Stimulated activated CD8-positive, alpha-beta memory T cell treated with anti-CD3 and anti-CD28 coated beads, Interleukin-15, amount 100 ng/mL, for 24 hours (primary cell): ENCODE measurements at places on chromosomes 3 and 15.

- DNase-seq = no peak
Measured at GRCh38 chr3:8565376-8565775, 63.8 kb downstream of the LMCD1 start.

- DNase-seq = no peak
Measured at GRCh38 chr3:184619787-184620430, 58.3 kb downstream of the EPHB3 start.

GRCh38 chr3:150426292-150426691, 18.2 kb downstream of the TSC22D2 start:
- DNase-seq = no peak

DNA sequence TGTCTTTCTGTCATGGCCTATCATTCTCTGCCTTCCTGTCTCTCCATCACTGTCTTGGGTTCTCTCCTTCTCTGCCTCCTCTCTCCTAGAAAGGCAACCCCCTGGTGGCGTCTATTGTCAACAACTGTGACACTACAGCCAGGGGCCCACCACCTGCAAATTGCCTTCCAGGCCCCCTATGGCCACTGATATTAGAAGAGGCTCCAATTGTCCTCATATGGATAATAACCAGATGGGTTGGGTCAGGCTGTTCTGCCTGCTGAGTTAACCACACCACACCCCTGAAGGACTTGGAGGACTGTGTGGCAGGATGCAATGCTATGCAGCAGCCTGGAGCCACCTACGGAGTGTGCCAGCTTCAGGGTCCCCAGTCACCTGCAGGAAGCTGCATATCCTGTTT, 665.0 kb downstream of the NTRK3 start:
- DNase-seq = no peak

DNA sequence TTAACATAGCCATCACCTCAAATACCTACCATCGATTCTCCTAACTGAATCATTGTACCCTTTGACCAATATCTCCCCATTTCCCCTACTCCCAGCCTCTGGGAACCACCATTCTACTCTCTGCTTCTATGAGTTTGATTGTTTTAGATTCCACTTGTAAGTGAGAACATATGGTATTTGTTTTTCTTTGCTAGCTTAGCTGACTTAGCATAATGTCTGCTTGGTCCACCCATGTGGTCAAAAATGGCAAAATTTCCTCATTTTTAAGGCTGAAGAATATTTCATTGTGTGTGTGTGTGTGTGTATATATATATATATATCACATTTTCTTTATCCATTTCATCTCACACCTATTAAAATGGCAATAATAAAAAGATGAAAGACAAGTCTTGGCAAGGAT, 469.3 kb downstream of the FHIT start:
- no peak for DNase-seq

GRCh38 chr3:127677541-127678314, 5.0 kb downstream of the ABTB1 start:
- DNase-seq = no peak

- DNase-seq = no peak
Measured at GRCh38 chr3:30752970-30753369, 141.5 kb downstream of the GADL1 start.

DNA sequence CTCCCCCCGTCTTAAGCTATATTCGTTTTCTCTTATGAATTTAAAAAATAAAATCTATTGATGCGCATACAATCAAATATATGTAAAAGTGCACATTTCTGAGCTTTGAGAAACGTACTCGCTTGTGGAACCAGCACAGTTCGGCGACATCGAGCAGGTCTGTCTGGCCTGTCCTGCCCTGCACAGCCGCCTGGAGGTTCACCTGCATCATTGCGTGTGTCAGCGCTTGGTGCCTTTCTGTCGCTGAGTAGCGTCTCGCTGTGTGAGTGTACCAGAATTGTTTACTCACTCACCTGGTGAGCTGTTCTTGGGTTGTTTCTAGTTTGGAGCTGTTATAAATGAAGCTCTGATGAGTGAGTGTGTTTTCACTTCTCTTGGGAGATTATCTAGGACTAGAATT, 104.0 kb downstream of the VGLL4 start:
- DNase-seq = no peak

DNA sequence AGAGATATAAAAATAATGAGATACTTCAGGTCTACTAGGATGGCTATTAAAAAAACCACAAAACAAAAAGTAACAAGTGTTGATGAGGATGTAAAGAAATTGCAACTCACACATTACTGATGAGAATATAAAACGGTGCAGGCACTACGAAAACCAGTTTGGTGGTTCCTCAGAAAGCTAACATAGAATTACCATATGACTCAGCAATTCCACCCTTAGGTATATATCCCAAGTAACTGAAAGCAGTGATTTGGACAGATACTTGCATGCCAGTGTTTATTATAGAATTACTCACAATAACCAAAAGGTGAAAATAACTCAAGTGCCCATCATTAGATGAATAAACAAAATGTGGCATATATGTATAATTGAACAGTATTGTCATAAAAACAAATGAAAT, 87.5 kb upstream of the MELTF start:
- DNase-seq = no peak

DNA sequence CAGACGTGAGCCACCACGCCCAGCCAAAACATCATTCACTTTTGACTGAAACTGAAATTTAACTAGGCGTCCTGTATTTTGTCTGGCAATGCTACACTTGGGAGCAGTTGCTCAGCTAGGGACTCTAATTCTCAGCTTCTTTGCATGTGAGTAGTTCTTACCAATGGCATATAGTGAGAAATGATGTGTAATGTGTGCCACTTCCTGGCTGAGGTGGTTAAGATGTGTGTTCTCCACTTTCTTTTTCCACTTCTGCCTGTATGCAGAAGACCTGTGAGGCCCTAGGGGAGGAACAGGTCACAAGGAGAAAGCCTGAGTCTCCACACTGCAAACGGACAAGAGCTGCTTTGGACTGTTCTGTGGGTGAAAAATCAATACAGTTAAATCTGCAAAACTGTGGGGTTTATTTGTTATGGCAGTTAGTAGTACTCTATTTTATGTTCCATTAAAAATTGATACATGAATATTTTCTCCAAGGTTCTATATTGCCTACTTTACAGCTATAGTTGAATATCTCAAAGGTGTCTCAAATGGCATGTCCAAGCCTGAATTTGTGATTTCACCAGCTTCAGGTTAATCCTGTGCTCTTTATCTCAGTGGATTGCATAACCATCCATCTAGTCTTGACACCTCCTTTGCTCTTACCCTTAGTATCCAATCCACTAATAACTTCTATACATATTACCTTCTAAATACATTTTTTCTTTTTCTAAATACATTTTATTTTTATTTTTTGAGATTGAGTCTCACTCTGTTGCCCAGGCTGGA, 59.3 kb downstream of the NR1D2 start:
- DNase-seq = no peak

DNA sequence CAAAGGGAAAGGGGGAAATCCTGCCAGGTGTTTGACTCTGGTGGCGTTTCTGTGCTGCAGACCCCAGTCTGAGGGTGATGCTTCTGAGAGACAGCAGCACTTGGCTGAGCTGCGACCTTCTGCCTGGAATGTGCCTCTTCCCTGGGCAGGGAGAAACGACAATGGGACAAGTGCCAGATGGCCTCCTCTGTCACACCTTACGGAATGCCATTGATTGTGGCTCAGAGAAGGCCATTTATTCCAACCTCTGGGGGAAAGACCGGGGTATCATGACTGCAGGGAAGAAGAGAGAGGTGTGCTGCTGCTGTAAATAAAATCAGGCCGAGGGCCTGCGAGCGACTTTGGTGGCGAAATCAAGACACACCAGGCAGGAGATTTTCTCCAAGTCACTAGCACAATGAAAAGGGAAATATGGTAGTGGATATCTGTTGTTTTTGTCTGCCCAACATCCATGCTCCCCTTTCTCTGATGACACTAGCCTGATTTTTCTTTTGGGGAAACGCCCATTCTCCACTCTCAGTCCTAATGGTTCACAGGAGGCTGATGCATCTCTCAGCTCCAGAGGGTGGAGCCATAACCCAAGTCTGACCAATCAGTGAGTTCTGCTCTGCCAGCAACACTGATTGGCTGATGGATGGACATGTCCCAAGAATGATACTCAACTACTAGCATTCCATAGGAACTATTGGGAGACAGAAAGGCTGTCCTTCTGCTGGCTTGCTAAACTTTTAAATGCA, 336.1 kb downstream of the FOXP1 start:
- no peak for DNase-seq

DNA sequence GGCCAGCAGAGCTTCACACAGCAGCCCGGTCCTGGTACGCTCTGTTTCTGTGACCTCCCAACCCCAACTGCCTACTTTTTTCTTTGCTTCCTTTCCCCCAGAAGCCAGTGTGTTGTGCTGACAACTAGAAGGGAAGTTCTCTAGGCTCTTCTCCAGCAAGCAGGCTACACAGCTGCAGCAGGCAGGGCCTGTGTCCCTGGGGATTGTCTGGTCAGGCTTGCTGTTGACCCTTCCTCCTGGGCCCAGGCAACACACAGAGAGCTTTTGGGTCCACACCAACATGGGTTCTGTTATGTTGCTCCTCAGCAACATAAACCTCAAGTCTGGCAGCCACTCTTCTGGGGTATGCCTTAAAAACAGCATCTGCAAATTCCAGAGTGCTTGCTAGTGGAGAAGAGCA, 36.2 kb upstream of the TSPAN3 start:
- no peak for DNase-seq

GRCh38 chr3:71252466-71252865, 331.1 kb downstream of the FOXP1 start:
- DNase-seq = no peak

DNA sequence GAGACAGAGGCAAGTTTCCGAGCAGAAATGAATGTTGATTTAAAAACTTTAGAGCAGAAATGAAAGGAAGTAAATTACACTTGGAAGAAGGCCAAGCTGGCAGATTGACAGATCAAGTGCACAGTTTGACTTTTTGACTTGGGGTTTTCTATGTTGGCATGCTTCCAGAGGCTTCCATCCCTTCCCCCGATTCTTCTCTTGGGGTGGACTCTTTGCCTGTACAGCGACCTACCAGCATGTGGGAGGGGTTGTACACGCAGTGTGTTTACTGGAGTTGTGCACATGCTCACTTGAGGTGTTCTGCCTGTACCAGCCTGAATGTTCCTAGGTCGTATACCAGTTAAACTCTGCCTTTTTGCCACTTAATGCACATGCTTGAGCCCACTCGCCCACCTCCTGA, 701.5 kb upstream of the GBE1 start:
- DNase-seq = no peak

DNA sequence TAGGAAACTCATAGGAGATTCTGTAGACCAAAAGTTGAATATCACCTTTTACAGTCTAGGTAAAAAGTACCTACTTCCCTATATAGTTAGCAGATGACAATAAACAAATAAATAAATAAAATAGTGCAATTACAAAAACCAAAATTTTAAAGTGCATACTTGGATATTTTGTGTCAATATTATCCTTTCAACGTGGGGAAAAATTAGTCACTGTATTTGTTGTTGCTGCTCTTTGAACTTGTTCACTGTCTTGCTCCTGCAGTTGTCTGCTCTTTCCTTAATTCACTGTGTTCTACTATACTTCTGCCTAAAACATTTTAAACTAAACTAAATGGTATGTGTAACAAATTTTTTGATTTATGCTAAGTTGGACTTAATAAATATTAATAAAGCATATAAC, 889.0 kb downstream of the ROBO1 start:
- no peak for DNase-seq

- DNase-seq = no peak
Measured at GRCh38 chr3:190089711-190090110, 31.0 kb downstream of the P3H2 start.

DNA sequence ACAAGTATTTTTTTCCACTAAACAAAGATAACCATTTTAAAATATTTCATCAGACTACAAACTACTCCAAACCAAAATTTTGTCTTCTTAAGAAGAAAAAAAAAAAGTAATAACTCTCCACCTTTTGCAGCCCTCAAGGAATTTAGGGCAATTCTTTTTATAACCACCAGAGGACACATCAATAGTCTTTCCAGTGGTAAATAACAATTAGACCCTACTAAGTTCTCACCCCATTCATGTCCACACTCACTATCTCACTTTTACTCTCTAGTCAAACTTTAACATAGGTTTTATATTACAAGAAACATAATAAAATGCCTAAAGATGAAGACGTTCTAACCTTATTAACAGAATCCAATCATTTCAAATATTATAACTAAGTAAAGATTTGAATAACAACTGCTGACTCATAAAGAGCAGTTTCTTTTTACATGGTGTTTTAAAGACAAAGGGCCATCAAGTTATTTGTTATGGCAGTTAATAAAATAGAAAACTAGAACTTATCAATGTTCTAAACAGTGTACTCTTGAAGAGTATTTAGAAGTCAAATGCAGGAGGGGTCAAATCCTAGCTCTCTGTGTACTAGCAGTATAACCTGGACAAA, 33.0 kb downstream of the CCDC39 start:
- DNase-seq = no peak

GRCh38 chr15:68633231-68634121, 54.7 kb downstream of the CORO2B start:
- no peak for DNase-seq

- DNase-seq = no peak
Measured at GRCh38 chr15:62625429-62626033, 417.0 kb upstream of the TPM1 start.
